MG63 (cell line): ENCODE measurements at places on chromosomes 7 and 10. TPM values are rescaled to one million over a fixed set of nuclear protein-coding genes. Genes with fewer than 3 reads are reported as not detected.

PPIA gene
- 6,024 and 6,806 TPM in 2 replicates for total RNA-seq

FAM237B gene
- total RNA-seq: not detected in 2 replicates

ITGA8 gene
- 0.03 TPM in 1 of 2 replicates, not detected in the other for total RNA-seq

NAMPT gene
- 39.7 and 83.9 TPM in 2 replicates for total RNA-seq

ZNF239 gene
- total RNA-seq: 9.2 and 11.0 TPM in 2 replicates

NOLC1 gene
- total RNA-seq: 120 and 134 TPM in 2 replicates

VIM gene
- total RNA-seq: 6,535 and 7,091 TPM in 2 replicates

DNA sequence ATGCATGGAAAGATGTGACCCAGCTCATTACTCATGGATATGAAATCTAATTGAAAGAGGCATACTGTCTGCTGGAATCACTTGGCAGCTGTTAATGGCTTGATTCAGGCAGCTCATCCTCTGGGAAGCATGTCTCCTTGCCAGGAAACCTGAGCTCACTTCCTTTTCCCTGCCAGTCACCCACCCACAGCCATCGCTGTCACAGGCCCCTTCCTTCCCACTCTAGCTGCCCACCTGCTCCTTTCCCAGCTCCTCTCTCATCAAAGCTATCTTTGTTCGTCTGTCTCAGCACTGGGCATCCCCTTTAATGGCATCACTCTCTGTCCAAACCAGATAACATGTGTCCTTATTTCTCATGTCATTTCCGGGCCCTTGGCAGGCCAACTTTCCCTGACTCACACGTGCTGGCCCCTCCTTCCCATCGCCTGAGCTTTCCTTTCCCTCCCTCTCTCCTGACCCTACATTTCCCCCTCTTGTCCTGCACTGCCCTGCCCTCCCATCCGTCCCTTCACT, 721.9 kb downstream of the TNS3 start:
- peak; percentile 93 for DNase-seq

- DNase-seq: no peak
These were observed 32.5 kb downstream of the ARID5B start for GRCh38 chr10:61933859-61934555.

GRCh38 chr7:128201067-128201689, 39.9 kb upstream of the LEP start:
- DNase-seq: no peak

DNA sequence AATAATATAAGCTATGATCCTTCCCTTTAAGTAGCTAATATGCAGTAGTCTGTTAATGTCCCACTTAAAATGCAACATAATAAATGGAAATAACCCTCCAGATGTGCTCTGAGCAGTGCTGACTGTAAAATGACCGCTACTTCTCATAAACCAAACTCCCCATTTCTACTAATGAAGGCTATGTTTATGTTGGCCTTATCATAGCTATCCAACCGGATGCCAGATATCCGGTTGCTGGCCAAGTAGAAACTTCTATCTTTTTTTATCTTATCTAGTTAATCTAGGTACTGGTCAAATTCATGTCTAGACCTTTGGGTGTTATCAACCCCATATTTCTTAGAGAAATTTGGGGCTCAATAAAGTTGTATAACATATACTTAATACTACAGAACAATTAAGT, 56.6 kb downstream of the CHRM2 start:
- no peak for DNase-seq

DNA sequence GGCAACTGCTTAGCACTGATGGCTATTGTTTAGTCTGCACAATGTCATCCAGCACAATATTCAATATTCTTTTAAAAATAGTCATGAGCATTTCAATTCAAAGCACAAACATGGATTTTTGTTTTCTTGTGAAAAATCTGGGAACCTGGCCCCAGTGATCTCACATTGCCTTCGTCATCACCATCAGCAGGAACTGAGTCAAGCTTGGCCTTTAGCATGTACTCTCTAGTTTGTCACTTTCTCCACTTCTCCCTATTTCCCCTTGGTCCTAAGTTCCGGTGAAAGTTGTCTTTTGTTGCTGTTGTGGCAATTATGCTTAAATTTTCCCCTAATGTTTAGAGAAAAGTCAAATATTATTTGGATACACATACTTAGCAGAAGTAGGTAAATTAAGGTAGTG, 252.9 kb upstream of the SORCS1 start:
- DNase-seq: no peak

GRCh38 chr10:98242823-98243222, 25.2 kb downstream of the LOXL4 start:
- no peak for DNase-seq

DNA sequence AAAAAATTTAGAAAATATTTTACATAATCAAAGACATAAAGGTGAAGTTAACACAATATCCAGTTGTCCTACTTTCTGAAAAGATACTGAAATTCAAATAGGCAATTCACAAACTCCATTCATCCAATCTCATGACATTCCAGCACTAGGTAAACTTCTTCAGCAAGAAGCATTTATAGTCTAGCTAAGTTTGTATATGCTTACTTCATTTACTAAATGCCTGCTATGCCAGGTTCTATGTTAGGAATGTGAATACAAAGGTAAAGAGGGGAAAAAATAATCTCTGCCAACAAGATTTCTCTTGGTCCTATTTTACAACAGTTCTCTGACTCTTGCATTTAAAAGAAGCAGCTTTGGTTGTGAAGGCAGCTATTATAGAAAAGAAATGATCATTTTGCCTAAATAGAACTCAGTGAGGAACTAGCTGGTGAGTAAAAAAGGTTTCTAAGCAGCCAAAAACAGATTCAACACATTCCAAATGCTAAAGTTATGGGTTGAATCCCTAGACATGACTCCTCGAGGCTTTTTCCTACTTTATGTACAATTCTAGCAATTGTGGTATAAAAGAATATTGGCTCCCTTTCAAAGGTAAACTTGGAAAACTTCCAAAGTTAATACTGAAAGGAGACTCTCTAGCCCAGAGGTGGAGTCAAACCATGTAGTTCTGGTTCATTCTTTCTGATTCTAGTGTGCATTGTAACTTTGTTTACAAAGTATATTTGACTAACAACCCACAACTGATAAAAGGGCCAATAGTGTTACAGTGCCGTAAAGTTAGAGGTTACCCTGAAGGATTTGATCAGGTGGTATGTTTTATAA, 30.9 kb upstream of the KLHL7 start:
- no peak for DNase-seq

DNA sequence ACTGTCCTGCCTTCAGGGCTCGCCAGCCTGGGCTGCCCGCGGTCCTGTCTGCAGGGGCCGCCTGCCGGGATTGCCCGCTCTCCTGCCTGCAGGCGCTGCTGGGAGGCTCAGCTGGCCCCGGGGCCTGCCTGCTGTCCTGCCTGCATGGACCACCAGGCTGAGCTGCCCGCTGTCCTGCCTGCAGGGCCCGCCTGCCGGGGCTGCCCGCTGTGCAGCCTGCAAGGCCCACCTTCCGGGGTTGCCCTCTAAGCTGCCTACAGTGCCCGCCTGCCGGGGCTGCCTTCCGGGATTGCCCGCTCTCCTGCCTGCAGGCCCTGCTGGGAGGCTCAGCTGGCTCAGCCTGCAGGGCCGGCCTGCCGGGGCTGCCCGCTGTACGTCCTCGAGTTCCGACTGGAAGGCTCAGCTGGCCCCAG, 164.4 kb downstream of the GLRX3 start:
- peak; percentile 80 for DNase-seq

DNA sequence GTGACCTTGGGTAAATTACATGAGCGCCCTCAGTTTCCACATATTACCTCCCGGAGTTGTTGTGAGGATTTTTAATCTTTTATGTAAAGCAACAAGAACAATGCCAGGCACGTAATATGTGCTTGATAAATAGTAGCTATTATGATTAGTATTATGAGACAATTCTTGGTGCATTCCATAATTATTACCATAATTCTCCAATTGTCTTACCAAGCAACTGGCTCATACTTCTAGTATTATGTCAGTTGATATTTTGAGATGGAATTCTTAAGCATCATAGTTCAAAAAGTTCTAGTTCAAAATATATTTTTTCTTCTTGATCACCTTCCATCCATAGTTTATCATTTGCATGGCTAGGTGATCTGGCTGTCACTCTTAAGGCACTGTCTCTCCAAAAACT, 259.0 kb downstream of the BBS9 start:
- DNase-seq: no peak
